ENCODE measurements at places on chromosomes 4 and X.

DNA sequence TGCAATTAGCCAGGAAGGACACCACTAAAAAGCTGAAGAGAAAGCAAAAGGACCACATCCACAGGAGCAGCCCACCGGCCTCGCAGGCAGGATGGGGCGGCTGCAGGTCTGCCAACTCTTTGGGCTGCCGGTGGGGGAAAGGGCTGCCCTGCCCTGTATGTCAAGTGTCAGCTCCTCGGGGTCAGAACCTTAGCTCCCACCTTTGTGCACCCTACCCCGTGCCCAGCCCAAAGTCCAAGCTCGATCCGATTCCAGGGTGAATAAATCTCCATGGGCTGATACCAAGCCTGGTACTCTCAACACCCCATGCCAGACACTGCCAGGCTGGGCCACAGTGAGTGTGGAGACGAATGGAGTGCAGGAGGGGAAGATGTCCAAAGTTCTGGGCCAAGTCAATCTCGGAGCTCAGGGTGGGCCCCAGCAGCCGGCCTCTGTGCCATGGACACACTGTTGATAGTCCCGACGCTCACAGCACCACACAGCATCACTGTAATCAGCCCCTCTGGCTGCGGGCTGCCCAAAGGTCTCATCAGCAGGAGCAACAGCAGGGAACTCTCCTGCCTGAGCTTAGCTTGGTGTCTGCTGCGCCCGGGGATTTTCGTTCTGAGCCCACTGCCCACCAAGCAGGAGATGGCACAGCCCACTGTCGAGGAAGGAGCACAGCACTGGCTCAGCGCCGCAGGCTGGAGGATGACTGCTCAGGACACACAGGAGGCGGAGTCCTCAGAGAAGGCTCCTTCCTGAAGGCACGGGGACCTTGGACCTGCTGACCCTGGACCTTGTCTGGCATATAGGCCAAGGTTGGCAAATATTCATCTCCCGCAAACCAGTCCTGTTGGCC lies 84.4 kb downstream of the JAKMIP1 start:
- no peak for DNase-seq

GRCh38 chr4:152462047-152462446 lies 73.8 kb downstream of the FBXW7 start:
- DNase-seq, result no peak

GRCh38 chrX:48695534-48695896 lies 1.0 kb upstream of the SUV39H1 start:
- DNase-seq, result no peak

DNA sequence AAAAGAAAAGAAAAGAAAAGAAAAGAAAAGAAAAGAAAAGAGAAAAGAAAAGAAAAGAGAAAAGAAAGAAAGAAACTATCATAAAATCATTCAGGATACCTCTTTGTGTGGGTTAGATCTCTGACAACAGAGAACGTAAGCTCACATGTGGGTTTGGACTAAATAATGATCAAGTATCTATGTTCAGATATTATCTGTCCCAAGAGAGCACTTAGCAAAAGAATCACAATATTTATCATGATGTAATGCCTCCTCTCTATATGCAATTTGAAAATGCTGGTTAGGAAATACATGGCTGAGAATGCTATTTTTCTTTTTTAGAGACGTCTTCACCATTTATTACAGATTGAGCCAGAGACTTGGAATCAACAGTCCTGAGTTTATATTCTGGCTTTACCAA lies 191.3 kb downstream of the KCNIP4 start:
- DNase-seq, result no peak

- no peak for DNase-seq
Observed at GRCh38 chr4:128832243-128832625, 22.7 kb downstream of the JADE1 start.

GRCh38 chrX:3256868-3257267 lies 89.6 kb downstream of the MXRA5 start:
- no peak for DNase-seq

DNA sequence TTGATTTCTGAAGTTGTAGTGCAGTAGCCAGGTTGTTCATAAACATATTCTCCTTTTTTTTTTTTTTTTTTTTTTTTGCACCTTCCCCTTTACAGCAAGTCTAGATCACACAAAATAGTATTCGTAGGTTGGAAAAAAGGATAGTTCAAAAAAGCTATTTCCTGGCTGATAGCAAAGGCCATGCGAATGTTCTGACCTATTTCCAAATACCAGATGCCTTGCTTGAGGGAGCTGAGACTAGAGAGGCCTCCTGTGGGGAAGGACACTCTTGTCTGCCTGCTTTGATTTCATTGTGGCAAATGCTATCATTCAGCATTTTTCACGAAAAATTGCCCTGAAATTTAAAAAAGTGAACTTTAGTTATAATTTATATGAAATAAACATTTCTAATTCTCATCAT lies 111.4 kb downstream of the MAD2L1 start:
- no peak for DNase-seq

DNA sequence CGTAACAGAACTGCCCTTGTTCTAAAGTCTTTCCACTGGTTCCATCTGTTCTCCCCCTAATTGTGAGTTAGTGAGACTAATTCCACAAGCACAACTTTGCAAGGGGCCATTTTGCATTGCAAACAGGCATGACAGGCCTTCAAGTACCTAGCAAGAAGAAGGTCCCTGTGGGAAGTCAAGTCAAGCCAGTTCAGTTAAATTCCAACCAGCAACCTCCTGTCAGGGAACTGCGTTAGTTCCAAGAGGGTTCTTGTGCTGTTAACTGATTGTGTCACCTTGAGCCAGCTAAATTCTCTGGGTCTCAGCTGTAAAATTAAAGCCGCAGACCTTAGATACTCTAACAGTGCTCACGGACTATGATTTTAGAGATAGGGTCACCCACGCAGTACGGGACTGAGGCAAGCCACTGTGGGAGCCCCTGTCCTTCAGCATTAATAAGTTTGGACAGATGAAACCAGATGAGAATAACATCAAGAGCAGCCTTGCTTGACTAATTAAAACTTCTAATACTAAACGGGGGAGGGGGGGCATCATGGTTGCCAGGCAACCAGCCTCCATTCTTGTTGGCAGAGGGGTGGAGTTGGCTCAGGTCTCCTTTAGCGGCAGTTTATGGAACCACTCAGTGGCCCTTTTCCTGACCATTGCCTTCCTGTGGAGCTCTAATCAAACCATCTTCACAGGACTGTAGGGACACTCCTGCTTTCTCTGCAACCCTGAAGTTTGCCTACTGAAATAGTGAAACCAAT lies 24.1 kb upstream of the TMEM150C start:
- no peak for DNase-seq

GRCh38 chr4:182937268-182938204 lies 20.4 kb upstream of the DCTD start:
- DNase-seq, result no peak

GRCh38 chr4:7807351-7807921 lies 132.2 kb downstream of the AFAP1 start:
- DNase-seq, result no peak

- DNase-seq, result no peak
Observed at GRCh38 chrX:108348525-108348924, 89.7 kb downstream of the COL4A6 start.

DNA sequence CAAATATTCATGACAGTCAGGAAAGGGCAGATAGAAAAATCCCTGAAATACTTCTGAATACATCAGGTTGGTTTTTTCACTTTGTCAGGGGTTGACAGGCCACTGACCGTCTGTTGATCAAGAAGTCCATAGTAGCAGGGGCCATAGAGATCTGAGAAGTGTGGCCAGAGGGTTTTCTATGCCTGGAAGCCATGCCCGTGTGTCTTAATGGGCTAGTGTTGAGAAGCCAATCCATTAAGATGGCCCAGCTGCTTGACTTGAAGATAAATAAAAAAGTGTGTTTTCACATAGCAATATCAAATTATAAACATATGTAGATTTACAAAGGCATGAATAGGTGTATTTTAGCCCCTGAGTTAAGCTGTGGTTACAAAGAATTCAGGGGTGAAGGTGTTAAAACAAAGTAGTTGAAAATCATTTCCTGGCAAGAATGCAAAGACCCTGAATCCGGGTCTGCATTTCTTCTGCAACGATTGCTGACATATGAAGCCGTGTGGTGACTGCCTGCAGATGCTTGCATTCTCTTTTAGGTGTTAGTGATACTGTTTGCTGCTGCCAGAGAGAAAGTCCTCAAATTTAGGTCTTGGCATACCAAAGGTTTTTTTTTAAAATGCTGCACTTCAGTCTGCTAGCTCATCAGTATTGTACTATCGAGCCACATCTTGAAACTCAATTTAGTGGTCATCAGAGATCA lies 9.3 kb upstream of the LIMCH1 start:
- no peak for DNase-seq

GRCh38 chr4:184649971-184650855 lies 675 bp downstream of the PRIMPOL start:
- peak; percentile 46 for DNase-seq

DNA sequence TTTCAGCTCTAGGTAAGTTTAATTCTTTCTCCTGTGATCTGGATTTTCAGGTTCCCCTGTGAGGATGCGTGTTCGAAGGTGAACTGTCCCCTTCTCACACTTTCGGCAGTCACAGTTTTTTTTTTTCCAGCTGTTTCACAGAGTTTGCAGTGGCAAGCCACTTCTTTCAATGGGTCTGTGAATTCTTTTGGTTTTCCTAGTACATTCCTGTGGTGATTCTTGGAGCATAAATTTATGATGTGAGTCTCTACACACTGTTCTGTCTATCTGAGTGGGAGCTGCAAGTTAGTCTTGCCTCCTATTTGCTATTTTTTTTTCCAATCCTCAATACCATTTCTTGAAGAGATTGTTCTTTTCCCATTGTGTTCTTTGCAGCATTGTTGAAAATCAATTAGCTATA lies 595.5 kb downstream of the RAPGEF2 start:
- peak; percentile 39 for DNase-seq

DNA sequence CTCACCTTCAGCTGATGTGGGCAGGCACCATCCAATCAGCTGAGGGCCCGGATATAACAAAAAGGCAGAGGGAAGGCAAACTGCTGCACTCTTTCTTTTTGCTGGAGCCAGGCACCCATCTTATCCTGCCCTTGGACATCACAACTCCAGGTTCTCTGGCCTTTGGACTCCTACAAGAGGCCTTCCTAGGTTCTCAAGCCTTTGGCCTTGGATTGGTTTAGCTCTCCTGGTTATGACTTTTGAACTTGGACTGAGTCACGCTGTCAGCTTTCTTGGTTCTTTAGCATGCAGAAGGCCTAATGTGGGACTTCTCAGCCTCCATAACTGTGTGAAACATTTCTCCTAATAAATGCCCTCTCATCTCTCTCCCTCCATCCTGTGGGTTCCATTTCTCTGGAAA lies 23.0 kb upstream of the N4BP2 start:
- DNase-seq, result no peak

DNA sequence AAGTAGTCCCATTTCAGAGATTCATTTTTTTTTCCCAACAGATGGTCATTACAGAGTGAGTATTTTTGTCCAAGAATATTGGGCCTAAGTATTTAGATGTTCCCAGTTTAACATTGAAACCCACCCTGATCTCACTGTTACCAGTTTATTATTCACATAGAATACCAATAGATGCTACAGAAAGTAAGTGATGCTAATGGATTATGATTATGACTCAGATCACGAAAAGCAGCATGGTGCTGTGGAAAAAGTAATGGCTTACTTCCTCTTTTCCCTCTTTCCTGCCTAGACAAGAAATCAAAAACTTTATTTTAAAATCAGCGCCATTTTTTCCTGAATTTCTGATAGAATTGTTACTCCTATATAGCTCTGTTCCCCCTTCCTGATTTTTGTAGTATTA lies 51.9 kb downstream of the GSPT2 start:
- no peak for DNase-seq

- DNase-seq, result no peak
Observed at GRCh38 chr4:4837316-4837715, 22.1 kb upstream of the MSX1 start.

- peak; percentile 80 for DNase-seq
Observed at GRCh38 chrX:22365460-22365859, 92.7 kb downstream of the CBLL2 start.

- DNase-seq, result no peak
Observed at GRCh38 chr4:80049402-80049801, 23.6 kb downstream of the ANTXR2 start.

GRCh38 chr4:103012060-103012459 lies 7.4 kb downstream of the SLC9B1 start:
- no peak for DNase-seq

DNA sequence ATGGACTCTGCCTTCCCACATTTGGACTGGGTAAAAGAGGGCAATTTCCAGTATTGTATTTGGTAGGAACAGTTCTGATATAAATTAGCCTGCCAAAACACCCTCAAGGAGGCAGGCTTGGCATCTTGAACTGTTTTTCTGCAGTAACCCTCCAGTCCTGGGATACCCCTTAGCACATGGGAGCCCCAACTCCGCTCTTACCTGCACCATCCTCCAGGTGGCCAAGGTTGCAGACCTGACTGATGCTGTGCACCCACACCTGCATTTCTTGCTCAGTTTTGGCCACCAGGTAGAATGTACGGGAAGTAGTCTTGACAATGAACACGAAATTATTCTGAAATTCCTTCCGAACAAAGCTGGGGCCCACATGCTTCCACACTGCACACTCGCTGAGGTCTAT lies 35.1 kb downstream of the GAB3 start:
- DNase-seq, result no peak

DNA sequence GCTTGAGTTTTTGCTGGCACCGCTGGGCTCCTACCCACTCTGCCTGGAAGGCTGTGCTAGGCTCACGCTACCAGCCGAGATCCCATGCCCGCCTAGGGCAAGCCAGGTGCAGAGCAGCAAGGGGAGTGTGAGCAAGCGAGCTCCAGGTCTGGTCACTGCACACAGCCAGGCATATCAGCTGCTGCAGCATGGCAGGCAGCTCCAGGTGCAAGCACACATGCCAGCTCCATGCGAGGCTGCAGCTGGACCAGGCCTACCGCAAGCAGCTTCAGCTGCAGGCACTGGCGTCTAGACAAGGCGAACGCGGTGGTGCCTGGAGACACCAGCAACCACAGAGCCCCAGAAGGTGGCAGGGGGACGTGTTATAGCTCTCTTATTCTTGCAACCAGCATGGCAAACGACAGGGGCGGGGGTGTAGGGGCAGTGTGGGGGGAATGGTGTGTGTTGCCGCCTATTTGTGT lies 614.7 kb upstream of the EPHA5 start:
- DNase-seq, result no peak

- DNase-seq, result no peak
Observed at GRCh38 chr4:95798003-95798402, 41.9 kb upstream of the PDHA2 start.

- no peak for DNase-seq
Observed at GRCh38 chr4:161519611-161520010, 644.2 kb downstream of the FSTL5 start.

GRCh38 chr4:11415409-11416070 lies 13.2 kb downstream of the HS3ST1 start:
- peak; percentile 30 for DNase-seq

- no peak for DNase-seq
Observed at GRCh38 chrX:37717708-37718107, 32.1 kb downstream of the XK start.
